ENCODE measurements at places on chromosomes 16 and 17.

DNA sequence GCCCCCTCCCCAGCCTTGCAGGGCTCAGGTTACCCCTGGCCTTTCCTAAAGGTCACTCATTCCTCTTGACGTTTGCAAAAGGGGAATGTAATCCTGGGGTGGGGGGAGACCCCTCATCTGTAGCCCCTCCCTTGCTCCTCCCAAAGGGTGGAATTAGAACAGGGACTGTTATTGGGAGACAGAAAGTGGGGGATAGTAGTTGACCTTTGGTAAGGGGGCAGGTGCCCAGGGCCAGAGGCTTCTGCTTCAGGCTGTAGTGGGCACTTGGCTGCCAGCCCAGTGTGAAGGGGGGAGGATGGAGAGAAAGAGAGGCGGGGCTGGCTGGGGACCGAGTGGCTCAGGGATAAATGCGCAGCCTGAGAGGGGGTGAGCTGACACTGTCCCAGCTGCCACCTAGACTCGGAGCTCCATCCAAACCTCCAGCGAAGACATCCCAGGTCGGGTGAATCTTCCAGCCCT, at the start of gene ENO3:
ENO3 (plus strand) TSS at position 374 of the 459 bp plus-strand sequence. CDS start 711 bp downstream, outside the sequence.
- no peak for DNase-seq

GRCh38 chr16:87054856-87055255, 262.3 kb downstream of the C16orf95 start:
- no peak for DNase-seq

DNA sequence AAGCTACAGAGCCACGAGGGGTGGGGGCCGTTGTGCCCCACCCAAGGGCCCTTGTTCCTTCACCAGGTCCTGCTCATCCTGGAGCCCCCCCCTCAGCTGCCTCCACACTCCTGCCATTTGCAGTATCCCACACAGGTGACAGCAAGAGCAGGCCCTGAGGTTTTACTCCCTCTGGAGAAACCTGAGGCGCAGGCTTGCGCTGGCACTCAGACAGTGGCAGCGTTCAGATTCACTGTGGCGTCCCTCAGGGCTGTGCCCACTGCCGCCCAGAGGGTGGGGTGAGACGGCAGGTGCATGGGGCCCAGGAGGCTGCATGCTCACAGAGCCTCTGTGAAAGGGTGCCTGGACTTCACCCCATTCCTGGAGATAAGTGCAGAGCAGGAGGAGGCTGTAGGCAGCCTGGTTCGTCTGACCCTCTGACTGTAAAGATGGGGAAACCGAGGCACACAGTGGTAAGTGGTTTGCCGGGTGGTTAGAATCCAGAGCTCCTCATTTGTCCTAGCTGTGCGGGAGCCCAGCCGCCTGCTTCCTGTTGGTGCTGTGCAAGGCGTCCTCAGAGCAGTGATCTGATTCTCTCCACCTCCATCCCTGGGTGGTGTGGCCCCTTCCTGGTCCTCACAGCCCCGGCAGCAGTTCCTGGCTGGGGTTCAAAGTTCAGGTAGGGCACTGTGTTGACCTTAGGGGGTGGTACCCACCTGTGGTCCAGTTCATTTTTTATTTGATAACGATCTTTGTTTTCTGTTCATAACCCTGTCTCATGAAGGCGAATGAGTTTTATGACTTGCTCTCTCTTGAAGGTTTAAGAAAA, 1.6 kb downstream of the SPIRE2 start:
- DNase-seq: no peak

DNA sequence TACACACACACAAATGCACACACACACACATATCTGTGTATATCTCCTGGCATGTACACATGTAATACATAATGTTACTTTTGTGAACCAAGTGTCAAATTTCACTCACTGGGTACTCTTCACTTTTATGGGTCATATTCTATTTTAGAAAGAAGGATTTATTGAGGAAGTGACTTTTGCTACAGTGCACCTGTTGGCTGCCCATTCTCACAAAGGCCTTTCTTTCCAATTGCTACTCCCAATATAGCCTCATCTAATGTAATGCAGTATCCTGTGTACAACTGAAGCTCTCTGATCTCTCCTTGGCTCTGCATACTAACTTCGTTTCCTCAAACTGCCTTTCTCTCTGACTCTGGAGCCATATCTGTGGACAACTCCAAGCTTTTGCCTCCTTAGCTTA, 107.5 kb downstream of the ABCA8 start:
- DNase-seq: no peak

GRCh38 chr16:54657058-54657708, 273.5 kb upstream of the IRX5 start:
- no peak for DNase-seq

DNA sequence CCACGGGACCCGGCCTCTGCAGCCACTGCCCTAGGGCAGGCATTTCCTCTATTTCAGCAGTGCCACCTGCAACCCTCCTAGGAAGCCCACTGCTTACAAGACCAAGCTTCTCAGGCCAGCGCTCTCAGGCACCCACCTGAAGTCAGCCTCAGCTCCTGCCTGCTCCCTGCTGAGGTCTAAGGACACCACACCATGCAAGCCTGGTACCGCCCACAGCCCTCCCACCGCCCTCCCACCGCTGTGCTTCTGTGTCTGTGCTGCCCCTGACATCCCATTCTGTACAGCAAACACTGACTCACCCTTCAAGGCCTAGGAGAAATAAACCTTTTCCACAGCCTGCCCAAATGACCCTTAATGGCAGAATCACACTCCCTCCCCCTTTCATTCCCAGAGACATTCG, 6.3 kb downstream of the CLUH start:
- DNase-seq: no peak

- DNase-seq: no peak
Observed at GRCh38 chr17:17783825-17784656, 52.7 kb downstream of the SREBF1 start.

- no peak for DNase-seq
Observed at GRCh38 chr17:18117533-18117932, 9.0 kb downstream of the MYO15A start.

GRCh38 chr17:385178-385835, 32.7 kb upstream of the RPH3AL start:
- DNase-seq: no peak

DNA sequence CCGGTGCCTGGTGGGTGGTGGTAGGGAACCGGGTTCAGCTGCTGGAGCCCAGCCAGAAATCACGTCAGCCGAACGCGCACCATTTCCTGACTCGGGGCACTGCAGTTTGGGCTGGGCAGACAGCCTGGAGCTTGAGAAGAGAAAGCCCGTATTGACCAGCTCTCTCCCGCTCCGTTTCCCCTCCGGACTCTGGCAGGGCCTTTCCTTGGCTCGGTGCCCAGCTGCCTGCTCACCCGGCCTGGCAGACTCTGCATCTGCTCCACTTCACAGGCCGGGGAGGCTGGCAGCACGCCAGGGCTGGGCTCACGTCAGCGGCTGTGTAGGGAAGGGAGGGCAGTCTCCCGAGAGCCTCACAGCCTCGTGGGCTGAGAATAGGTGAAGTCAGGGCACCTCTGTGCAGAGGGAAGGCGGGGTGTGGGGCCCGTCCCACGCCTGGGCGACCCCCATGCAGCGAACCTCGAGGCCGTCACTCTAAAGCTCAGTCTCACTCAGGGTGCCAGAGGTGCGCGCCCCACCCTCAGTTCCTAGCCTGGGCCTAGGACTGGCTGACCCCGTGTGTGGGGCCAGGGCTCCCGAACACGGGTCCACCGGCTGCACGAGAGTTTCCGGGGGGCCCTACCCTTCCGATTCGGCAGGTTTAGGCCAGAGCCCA, 59.1 kb downstream of the OR1D5 start:
- peak; percentile 95 for DNase-seq

- no peak for DNase-seq
Observed at GRCh38 chr16:60681043-60681442, 1355.2 kb downstream of the CDH8 start.

GRCh38 chr17:39756380-39757079, 18.8 kb downstream of the GRB7 start:
- DNase-seq: no peak

DNA sequence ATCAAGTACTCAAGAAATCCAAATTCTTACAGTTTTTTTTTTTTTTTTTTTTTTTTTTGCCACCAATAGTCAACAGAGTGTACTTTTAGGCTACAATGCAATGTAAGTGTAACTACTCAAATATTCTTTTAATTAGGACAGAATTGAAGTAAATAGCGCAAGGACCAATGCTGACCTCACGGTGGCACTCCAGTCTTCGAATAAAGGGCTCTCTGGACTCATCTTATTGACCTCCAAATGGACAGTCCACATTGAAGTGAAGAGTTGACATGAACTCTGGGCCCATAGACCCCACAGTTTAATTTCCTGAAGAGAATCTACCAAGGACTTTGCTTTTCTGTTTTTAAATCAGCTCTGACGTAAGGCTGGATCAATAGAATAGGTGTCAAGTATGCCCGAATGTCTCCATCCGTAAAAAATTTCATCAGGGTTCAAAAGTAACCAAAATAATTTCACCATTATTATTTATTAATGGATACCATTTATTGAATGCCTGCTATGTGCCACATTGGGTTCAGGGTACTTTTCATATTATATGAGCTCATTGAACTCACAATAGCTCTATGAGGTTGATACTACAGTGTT, 7.3 kb upstream of the DDX52 start:
- no peak for DNase-seq

- no peak for DNase-seq
Observed at GRCh38 chr17:75941442-75941819, 589 bp upstream of the FBF1 start.

- no peak for DNase-seq
Observed at GRCh38 chr17:34637548-34638525, 58.5 kb downstream of the TMEM132E start.

GRCh38 chr16:78383118-78383517, 283.7 kb downstream of the WWOX start:
- no peak for DNase-seq
